ENCODE measurements at places on chromosomes 6 and 20.

- no peak for DNase-seq
Measured at GRCh38 chr20:33518071-33518470, 28.2 kb downstream of the CBFA2T2 start.

- no peak for DNase-seq
Measured at GRCh38 chr20:50725724-50726005, 5.7 kb upstream of the PARD6B start.

DNA sequence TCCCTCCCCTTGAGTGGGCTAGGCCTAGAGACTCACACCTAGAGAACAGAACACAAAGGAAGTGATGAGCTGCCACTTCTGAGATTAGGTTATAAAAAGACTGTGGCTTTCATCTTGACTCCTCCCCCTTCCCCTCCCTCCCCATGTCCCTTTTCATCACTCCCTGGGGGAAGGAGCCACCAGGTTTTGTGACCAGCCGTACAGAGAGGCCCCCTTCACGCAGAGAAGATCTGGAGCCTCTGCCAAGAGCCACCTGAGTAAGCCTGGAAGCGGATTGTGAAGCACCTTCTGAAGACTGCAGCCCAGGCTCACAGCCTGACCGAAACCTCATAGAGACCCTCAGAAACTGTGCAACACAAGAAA lies 118.4 kb upstream of the NXT1 start:
- DNase-seq: no peak

DNA sequence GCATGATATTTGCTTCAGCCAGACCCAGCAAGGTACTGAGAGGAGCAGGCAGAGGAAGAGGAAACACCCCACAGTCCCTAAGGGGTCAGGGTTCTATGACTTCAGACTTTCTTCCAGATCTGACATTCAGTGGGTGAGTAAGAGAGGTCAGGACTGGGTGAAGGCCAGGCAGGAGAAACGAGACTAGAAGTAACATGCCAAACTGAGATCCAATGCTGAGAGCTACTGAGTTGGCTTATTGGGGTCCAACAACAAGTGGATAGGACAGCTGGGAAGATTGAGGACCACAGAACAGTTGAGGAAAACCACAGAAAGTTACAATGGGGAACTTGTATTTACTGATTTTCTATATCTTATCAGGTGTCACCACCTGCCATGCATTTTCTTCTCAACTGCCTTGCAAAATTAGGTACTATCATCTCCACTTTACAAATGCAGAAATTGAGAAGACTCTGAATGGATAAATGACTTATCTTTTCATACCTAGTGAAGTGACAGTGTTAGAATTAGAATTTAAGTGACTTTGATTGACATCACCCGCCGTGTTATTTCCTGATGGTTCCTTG lies 43.8 kb upstream of the HIVEP1 start:
- no peak for DNase-seq

DNA sequence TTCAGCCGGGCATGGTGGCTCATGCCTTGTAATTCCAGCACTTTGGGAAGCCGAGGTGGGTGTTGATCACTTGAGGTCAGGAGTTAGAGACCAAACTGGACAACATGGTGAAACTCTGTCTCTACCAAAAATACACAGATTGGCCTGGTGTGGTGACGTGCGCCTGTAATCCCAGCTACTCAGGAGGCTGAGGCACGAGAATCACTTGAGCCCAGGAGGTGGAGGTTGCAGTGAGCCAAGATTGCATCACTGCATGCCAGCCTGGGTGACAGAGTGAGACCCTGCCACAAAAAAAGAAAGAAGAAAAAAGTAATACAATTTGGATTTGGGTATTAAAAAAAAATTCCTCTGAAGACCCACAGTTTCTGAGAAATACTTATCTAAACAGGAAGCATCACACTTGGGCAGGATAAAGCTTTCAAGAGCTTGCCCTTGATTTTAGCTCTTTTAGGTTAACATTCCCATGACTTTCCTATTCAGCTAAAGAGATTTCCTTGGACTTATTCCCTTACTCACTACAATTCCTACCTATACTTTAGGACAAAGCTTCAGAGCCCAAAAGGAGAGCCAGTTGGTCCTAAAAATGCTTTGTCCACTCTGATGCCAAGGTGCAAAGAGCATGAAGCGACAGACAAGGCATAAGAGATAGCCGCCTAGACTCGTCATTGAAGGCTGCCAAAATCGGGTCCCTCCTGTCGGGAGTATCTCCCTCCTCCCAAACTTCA lies 1.9 kb downstream of the ELOVL2 start:
- no peak for DNase-seq

GRCh38 chr6:4272996-4273395 lies 137.6 kb upstream of the ECI2 start:
- no peak for DNase-seq

GRCh38 chr6:44275749-44276648 lies 5.7 kb downstream of the TMEM151B start:
- no peak for DNase-seq

GRCh38 chr20:50360218-50360672 lies 149.9 kb upstream of the PTPN1 start:
- no peak for DNase-seq
